ENCODE measurements at places on chromosomes 2 and 18.

DNA sequence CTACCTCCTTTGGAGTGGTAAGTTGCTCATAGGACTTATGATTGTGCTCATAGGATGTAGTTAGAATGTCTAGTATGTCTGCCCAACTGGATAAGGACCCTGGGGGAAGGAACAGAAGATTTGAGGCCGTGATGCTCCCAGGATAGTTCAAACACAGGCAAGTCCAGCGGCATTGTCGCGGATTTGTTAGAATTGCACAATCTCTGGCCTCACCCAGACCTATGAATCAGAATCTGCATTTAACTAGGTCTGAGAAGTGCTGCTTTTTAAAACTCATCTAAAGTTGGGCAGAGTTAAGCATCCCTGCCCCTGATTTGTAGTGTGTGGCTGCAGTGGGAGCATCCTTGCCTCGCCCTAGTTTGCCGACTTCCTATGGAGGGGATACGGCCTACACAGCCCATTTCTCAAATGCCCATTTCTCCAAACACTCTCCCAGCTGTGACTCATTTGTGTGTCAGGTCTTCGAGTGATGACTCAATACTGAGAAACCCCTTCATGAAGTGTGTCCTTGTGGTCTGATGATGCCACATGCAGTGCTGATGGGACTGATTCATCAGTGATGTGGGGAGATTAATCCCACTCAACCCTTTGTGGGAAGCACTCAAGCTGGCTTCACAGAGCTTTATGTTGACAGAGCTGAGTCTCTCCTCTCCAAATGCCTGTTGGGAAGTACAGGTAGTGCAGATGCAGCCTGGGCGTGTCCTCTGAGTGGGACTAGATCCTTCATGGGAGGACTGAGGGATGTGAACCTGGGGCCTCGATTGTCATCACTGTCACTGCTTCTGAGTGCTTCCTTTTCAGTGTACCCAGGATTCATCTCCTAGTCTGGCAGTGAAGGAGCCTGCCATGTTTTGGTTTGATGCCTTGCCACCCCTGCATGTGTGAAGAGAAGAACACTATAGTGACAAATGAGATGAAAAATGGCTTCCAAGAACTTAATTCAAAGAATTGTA, 18.7 kb downstream of the SMIM21 start:
- peak; percentile 7 for DNase-seq

- DNase-seq, result no peak
These were observed 474.2 kb upstream of the LRRTM1 start for GRCh38 chr2:80778704-80779103.

GRCh38 chr2:62475172-62476011, 30.6 kb downstream of the TMEM17 start:
- DNase-seq, result no peak

- DNase-seq, result no peak
These were observed 128.4 kb downstream of the TTC27 start for GRCh38 chr2:32756074-32756727.

DNA sequence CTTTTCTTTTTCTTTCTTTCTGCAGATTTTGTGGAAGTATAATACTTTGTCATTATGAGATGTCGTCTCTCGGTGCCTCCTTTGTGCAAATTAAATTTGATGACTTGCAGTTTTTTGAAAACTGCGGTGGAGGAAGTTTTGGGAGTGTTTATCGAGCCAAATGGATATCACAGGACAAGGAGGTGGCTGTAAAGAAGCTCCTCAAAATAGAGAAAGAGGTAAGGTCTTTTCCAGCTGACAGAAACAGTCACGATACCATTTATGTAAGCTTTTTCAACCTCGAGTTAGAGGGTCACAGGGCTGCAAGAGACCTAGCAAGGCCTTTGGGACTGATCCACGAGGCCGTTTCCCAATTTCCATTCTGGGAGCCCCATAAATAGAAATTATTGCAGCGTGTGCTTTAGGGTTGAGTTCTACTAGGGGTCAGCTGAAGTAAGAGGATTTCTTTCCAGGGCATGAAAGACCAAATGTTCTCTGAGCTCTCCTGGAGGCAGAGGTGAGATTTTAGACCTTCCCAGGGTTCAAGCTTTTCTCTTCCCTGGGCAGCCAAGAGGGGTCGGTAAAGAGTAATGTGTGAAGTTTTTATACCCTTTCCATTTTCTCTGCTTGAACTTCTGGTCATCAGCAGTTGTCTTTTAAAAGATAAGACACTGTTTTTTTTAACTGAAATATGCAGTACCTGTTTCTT, 15.5 kb downstream of the MAP3K20 start:
- no peak for DNase-seq

DNA sequence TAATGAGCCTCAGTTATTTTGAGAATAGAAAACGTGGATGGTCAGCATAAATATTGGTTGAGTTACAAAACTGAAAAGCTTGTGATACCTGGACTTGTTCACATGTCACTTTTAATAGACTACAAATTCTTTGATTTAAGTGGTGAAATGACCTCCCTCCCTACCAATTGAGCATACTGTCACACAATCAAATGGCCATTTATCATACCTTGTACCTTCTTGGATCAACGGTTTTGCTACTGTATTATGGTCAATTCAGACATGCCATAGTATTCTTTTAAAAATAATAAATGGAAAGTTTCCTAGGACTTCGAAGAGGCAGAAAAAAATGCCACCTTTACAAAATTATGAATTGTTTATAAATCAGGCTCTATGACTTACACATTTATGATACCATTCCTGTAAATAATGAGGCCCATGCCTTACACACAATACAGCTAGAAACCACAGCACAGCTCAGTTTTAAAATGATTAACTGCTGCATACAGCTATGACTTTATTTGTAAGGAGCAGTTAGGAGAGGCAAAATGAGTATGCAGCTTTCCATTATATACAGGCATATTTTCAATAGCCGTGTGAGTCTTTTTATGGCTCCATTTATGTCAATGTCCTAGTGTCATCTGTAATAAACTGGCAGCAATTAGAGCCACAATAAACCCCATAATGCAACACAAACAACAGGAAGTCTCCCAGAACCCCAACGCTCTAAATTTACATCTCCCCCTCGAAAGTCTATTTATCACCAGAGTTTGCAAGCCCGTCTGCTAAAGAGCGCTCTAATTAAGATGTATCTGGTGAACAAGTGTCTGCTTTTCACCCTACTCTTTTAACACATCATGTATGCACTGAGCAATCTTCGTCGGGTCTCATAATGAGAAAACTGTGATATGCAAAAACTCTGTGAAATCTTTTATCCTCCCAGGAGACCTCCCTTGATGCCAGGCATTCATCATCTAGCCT, 176.1 kb downstream of the ZNF521 start:
- DNase-seq, result no peak

DNA sequence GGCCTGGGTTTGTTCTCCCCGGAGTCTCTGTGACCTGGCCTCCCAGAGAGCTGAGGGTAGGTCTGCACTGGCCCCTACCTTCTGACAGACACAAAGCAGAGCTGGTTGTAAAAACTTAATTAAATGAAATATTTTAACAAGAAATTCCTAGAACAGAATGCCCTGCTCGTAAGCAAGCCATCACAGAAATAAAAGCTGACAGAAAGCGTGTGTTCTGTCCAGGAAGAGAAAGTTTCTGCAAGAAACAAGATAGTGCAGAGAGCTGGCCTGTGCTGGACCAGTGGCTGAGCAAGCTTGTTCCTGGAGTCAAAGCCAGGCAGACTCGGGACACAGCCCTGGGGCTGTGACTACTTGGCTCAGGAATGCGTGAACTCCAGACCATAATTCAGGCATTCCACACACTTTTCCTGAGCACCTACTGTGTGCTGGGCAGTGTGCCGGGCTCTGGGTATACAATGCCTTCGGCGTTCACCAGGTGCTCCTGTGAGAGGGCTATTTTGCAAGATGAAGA, 51.6 kb downstream of the APOB start:
- no peak for DNase-seq
